IMR-90 (cell line): ENCODE measurements at places on chromosomes 2 and 18. TPM values are rescaled to one million over a fixed set of nuclear protein-coding genes. Genes with fewer than 3 reads are reported as not detected.

Gene CFAP210
- total RNA-seq = not detected in 2 replicates

Gene KRTCAP3
- not detected in 2 replicates for total RNA-seq

Gene RAB17
- not detected in 2 replicates for total RNA-seq

Gene CFAP65
- total RNA-seq = not detected in 2 replicates

Gene CHCHD5
- 4.8 and 8.1 TPM in 2 replicates for total RNA-seq

Gene ERBB4
- total RNA-seq = not detected in 2 replicates

Gene CCDC74B
- total RNA-seq = 3.6 and 3.9 TPM in 2 replicates

Gene CYP26B1
- not detected in 2 replicates for total RNA-seq

Gene SLC9A4
- not detected in 2 replicates for total RNA-seq

Gene DSC3
- under 0.01 TPM in 2 replicates for total RNA-seq

Gene MLPH
- total RNA-seq = 13.8 and 13.9 TPM in 2 replicates

Gene ZSCAN30
- 16.9 and 17.7 TPM in 2 replicates for total RNA-seq

Gene AQP12B
- not detected in 2 replicates for total RNA-seq

Gene SLC8A1
- total RNA-seq = 57.0 and 86.1 TPM in 2 replicates

Gene DNAJC5G
- not detected in 2 replicates for total RNA-seq
